ENCODE measurements at places on chromosomes 5 and 9.

DNA sequence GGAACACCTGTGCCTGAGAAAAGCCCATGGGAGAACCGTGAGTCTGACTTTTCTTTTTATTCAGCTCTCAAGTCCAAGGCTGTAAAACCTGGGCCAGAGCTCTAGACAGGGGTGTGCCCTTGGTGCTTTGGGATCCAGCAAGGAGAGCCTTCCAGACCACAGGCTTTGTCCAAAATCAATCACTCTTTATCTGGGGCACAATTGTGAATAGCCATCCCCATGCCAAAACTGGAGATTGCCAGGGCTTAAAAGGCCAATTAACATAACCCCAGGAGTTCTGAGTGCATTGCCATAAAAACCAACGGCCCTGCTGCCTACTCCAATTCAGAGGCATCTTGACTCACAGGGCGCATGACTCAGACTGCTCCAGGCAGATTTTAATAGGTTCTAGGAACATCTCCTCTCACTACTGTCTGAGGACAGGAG, 391.8 kb downstream of the ARHGEF28 start:
- DNase-seq = no peak

DNA sequence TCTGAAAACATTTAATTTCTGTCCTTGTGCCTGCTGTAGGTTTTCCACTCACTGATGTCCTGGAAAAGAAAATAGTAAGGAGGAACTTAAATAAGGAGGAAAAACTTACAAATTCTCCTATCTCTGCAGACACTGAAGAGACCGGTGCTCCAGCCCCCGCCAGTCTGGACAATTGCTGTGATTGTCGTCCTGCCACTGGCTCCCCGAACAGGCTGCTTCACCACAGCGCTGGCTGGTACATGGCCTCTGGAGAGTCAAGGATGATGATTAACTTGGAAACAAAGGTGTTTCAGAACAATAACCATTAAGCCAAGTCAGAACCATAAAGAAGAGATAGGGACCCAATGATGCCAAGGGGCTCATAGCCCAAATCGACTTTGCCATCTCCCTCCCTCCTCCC, 7.3 kb downstream of the PLAC8L1 start:
- DNase-seq = no peak

DNA sequence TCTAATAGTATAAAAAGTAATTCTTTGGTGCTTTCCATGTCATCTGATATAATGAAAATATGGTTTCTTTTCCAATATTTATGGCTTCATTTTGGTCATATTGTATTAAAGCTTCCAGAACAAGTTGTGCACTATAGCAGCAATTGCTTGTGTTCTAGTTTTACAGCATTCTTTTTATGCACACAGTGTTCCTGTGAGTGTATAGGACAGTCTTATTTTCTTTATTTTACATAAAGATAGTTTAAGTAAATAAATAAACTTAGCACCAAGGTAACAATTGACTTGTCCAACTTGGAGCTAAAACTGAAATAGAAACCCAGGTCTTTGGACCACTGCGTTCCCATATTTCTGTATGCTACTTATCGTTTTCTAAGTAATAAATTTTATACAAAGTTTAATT, 38.9 kb downstream of the ATG10 start:
- no peak for DNase-seq

GRCh38 chr9:75242426-75242825, 154.1 kb downstream of the OSTF1 start:
- DNase-seq = no peak

GRCh38 chr5:145775411-145775810, 59.7 kb downstream of the PRELID2 start:
- no peak for DNase-seq

GRCh38 chr5:136063778-136064465, 35.1 kb downstream of the TGFBI start:
- no peak for DNase-seq

GRCh38 chr9:109110329-109111021, 9.3 kb downstream of the TMEM245 start:
- peak; percentile 46 for DNase-seq

DNA sequence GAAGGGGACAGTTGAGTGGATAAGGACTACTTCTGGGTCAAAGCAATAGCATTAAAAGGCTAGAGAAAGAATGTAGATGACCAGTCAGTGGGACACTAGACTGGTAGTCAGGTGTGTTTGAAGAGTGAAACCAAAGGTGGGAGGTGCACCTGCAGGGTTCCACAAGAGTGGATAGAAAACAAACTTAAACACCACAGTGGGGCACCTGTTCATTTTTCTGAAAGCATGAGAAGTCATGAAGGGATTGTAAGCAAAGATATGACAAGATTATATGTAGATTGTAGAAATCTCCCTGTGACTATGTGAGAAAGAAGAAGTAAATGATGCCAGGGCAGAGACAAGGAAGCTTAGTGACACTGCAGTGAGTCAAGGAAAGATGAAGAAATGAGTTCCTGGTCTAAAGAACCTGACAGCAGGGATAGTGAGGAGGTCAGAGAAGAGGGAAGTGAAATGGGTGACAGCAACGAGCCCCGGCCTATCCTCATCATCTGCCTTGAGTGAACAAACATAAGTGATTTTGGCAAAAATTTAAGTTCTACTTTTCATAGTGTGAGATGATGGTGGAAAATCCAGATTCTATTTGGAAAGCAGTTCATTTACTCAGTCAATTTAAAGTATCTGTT, 296.9 kb downstream of the TLE4 start:
- no peak for DNase-seq

DNA sequence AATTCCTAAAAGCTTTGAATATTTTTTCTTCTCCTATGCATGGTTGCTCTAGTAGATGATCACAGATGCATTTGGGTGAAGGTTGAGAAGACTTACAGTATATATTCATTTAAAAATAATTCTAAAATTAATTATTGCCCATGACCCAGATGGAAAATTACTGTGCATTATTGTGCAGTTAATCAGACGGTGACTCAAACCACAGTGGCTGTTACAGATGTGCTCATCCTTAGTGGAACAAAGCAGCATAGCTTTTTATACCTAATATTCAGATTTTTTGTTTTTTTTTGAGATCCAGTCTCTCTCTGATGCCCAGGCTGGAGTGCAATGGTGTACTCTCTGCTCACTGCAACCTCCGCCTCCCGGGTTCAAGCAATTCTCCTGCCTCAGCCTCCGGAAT, 10.7 kb downstream of the OR2V1 start:
- DNase-seq = peak; percentile 55

DNA sequence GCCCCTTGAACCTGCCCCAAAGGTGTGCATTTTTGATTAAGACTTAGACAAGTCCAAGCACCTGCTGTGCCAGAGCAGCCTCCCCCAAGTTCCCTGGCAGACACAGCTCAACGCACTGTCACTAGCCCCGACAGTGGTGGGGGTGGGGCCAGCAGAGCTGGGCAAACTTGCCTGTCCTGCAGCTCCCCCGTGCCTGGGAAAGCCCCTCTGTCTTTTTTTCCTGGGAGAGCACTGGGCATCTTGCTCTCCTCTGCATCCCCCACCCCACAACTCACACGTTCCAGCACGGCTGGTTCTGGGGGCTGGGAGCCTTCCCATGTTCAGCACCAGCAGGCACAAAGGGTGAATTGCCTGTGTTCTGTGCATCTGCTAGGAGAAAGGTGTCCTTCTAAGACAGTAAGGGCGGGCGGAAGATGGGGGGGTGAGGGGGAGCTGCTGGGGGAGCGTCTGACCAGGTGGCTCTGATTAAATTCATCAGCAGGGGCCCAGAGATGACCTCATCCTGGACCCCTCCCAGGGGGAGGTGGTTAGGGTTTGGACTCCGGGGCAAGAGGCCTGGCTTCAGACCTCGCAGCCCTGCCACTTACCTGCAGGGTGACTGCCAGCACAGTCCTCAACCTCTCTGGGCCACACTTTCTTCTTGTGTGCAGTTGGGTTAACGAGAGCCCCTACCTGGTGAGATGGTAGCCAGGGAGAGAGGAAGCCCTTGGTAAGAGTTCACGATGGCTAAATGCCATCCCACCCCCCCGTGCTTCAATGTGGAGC, 23.5 kb downstream of the HMCN2 start:
- DNase-seq = no peak

DNA sequence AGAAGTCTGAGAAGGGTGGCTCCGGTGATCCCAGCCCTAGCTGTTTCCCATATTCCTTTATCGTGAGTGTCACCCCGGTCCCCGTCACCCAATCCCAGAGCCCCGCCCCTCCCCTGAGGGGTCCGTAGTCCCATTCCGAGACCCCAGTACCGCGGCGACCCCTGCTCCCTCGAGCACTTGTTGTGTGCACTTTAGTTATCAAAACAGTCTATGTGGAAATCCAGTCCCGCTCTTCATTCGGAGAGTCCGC, 223 bp downstream of the LRSAM1 start:
- DNase-seq = peak; percentile 35

DNA sequence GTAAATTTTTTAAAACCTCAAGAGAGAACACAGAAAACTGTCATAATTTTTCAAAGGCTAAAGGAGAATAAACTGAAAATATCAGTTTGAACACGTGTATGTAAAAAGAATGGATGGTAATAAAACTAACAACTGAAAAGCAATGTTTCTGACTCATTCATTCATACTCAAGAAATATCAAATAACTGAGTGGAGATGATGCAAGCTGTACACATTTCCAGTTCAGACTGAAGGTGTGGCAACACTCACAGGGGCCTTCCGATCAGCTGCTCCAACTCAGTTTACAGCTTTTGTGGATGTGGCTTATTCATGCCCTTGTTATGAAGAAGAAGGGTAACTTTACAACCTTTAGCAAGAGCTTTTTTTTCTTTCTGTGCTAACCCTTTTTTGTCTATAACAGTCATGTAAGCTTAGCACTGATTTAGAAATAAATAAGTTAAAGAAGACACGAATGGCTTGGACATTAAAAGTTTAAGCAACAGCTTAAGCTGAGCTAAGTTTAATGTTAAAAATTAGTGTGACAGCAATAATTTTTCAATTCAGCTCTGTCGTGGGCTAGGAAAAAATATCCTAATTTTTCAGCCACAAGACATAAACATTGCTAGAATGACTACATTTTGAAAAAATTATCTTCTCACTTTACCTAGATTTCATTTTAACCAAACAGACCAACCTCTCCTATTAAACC, 453.5 kb downstream of the RAB3C start:
- DNase-seq = no peak

DNA sequence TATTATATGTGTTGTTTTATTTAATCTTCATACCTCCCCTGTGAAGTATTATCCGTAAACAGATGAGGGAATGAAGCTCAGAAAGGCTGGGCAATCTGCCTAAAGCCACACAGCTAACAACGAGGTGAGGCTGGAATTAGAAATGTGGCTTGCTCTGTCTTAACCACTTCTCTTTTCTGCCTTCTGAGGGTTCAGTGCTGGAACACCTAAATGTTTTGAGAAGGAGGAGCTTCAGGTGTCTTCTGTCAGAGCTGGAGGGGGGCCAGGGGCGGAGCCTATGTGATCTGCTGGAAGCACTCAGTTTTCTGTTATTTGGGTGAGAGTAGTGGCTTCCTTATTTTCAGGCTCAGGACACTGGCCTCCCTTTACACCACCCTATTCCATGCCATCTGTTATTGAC, 35.0 kb upstream of the ARAP3 start:
- no peak for DNase-seq

DNA sequence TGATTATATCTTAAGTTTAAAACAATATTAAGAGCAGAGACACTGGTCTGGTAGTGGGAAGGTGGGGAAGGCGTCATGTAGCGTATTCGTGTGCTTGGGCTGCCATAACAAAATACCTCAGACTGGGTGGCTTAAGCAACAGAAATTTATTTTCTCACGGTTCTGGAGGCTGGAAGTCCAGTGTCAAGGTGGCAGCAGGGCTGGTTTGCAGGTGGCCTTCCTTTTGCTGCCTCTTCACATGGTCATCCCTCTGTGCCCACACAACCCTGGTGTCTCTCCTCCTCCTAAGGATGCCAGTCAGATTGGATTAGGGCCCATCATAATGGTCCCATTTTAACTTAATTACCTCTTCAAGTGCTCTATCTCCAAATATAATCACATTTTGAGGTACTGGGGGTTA, 9.6 kb downstream of the IL31RA start:
- no peak for DNase-seq
